NCI-H1092 (cell line): ENCODE measurements at places on chromosomes 4 and X.

GRCh38 chrX:54447461-54447860 lies 7.3 kb downstream of the TSR2 start:
- DNase-seq: no peak

DNA sequence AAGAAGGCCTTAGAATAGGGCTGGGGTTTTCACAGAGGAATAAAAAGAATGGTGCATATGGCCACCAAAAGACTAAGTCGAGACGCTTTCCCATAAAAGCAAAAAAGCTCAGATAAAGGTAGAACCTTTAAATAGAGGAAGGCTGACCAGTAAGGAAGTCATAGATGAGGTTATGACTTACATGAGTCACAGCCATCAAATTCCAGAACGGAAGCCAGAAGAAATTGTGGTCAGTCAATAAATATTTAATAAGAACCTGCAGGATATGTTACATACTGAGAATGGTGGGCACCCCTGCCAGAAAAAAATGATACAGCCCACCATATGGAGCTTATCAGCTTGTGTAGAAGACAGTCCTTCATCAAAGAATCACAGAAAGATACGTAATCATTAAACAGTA lies 120.1 kb downstream of the MANBA start:
- DNase-seq: no peak

DNA sequence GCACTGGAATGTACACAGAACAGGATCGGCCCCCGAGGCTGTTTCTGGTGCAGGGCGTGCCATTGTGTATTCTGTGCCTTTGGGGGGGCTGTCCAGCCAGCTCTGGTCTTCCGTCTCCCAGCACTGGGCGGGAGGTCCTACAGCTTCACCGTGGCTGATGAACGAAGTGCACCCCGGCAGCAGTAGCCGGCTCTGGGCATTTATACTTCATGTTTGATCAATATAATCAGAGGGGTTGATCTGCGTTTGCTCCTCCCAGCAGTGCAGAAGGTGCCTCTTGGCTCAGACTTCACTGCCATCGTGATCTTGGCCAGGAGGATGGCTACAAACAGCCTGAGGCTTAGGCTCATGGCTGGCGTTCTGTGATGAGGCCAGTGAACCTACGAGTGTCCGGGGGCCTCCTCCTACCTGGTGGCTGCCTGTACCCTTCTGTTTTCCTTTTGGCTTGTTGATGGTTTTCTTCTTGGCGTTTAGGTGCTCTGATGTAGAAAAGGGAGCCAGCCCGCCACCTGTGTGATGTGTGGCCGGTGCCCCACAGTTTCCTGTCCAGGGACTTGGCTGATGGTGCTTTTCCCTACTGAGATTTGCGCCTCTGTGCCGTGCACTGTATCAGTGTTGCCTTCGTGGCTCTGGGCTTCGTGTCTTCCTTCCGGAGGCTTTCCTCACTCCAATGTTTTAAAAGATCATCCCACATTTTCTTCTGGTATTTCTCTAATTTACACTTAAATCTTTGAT lies 31.2 kb upstream of the HGFAC start:
- DNase-seq: no peak

- DNase-seq: no peak
Observed at GRCh38 chrX:70087857-70088630, 25.8 kb downstream of the OTUD6A start.

DNA sequence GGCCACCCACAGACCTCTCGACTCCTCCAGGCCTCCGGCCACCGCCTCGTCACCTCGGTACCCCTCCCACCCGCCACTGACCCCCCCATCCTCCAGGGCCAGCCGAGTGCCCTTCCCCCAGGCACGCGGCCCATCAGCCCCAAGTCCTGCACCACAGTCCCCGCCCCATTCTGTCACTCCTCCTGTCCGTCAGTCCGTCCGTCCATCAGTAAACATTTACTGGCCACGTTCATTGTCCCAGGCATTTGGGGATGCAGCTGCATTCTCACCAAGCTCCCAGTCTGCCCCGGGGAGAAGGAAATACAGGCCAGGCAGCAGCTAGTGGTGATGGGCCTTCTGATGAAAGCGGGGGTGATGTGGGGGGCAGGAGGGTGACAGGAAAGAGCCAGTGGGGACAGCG lies 35.3 kb upstream of the FGFR3 start:
- DNase-seq: no peak

DNA sequence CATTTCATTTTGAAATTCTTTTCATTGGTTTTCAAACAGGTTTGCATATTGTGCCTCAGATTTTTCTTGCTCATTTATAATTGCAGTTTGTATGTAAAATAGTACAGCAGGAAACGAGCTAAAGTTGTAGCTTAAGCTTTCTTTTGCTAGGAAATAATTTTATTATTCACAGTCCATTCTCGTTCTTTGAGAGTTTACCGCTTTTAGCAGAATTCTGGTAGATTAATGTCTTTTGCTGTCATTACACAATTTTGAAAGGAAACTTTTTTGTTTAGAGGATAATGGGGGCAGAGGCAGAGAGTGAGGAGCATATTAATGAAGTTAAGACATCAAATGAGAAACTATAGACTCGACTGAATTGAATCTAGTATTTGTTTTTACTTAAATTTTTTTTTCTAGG lies 10.5 kb downstream of the LSM6 start:
- DNase-seq: no peak

- no peak for DNase-seq
Observed at GRCh38 chrX:148322906-148323305, 177.5 kb upstream of the AFF2 start.

GRCh38 chrX:69314436-69315348 lies 149.4 kb upstream of the PJA1 start:
- peak; percentile 40 for DNase-seq

- DNase-seq: no peak
Observed at GRCh38 chr4:97013711-97014110, 1129.6 kb downstream of the STPG2 start.

DNA sequence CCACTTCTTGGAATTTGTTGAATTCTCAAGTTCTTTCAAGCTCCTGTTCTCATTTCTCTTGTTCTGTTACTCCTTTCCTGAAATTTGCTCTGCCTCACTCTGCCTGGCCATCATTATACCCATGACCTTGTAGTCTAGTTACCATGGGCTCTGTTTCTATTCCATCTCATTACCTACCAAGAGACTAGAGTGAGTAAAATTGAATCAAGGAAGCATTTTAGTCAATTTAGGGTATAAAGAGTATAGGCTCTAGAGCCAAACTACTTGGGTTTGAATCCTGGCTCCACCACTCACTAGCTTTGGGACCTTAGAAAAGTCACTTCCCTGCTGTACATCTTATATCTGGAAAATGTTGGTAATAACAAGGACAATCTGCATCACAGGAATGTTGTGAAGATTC lies 2.2 kb downstream of the ALAS2 start:
- DNase-seq: no peak

DNA sequence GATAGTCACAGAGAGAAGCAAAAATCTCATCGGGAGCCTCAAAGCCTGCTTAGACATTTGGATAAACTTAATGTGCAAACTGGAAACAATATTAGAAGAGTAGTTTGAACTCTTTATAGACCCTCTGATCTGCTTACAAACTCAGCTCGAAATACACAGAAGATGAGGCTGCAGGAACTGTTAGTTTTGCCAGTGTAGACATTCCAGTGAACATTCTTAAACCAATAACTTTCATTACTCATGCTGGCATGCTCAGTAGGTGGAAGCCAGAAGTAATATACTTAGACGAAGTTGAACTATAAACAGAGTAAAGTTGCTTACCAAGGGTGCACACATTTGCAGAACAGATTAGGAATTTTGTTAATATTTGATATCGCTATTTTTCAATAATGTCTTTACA lies 303.5 kb downstream of the ANKRD50 start:
- no peak for DNase-seq

- no peak for DNase-seq
Observed at GRCh38 chr4:102717448-102718092, 43.2 kb downstream of the MANBA start.

- DNase-seq: no peak
Observed at GRCh38 chr4:173735049-173735448, 205.0 kb upstream of the HAND2 start.
